ENCODE measurements at places on chromosomes 7 and 10. TPM values are rescaled to one million over a fixed set of nuclear protein-coding genes. Genes with fewer than 3 reads are reported as not detected.

- no peak for DNase-seq
Observed at GRCh38 chr10:64219271-64220025, 698.2 kb downstream of the REEP3 start.

- DNase-seq = no peak
Observed at GRCh38 chr10:117663750-117664149, 121.2 kb downstream of the EMX2 start.

GRCh38 chr7:12494687-12495024 lies 75.9 kb upstream of the SCIN start:
- DNase-seq = no peak

STK17A gene
- total RNA-seq = 146 TPM

DNA sequence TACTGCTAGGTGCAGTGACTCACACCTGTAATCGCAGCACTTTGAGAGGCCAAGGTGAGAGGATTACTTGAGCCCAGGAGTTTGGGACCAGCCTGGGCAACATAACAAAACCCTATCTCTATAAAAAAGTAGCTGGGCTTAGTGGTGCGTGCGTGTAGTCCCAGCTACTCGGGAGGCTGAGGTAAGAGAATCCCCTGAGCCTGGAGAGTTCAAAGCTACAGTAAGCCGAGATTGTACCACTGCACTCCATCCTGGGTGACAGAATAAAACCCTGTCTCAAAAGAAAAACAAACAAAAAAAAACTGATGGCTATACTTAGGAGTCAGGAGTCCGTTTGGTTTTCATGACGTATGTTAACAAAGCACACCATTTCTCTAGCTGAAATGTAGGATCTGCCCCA lies 2.9 kb downstream of the SGMS1 start:
- DNase-seq = no peak

ACSL5 gene
- total RNA-seq = 0.81 TPM

FAM237B gene
- not detected for total RNA-seq

RBM48 gene
- total RNA-seq = 3.6 TPM

GRCh38 chr7:156906200-156906649 lies 13.2 kb upstream of the LMBR1 start:
- DNase-seq = no peak

GRCh38 chr10:56623064-56623463 lies 262.0 kb upstream of the ZWINT start:
- DNase-seq = no peak

- no peak for DNase-seq
Observed at GRCh38 chr10:24287559-24288195, 78.7 kb downstream of the KIAA1217 start.

OR2A5 gene
- total RNA-seq = not detected

DNA sequence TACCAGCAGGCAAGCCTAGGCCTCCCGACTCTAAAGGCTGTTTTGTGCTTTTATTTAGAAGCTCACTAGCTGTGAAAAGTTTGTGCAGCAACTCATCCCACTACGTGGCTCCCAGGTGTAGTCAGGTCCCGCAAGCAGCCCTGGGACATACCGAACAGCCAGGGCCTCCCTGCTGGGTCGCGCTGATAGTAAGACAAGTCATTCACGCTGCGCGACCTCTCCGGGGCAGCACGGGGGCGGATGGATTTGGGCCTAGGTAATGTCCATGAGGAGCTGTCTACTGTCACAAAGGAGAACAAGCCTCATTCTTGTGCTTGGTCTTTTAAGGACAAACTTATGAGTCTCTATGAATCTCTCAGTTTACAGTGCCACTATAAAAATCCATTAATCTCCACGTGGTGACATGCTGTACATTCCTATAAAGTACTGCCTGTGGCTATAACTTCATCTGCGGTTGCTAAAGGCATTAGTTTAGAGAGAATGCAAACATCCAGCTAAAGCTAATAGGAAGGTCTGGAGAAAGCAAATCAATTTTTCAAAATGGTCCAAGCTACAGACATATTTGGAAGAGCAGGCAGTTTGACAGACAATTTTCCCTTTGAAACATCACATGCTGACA lies 546.8 kb downstream of the PHTF2 start:
- no peak for DNase-seq

DNA sequence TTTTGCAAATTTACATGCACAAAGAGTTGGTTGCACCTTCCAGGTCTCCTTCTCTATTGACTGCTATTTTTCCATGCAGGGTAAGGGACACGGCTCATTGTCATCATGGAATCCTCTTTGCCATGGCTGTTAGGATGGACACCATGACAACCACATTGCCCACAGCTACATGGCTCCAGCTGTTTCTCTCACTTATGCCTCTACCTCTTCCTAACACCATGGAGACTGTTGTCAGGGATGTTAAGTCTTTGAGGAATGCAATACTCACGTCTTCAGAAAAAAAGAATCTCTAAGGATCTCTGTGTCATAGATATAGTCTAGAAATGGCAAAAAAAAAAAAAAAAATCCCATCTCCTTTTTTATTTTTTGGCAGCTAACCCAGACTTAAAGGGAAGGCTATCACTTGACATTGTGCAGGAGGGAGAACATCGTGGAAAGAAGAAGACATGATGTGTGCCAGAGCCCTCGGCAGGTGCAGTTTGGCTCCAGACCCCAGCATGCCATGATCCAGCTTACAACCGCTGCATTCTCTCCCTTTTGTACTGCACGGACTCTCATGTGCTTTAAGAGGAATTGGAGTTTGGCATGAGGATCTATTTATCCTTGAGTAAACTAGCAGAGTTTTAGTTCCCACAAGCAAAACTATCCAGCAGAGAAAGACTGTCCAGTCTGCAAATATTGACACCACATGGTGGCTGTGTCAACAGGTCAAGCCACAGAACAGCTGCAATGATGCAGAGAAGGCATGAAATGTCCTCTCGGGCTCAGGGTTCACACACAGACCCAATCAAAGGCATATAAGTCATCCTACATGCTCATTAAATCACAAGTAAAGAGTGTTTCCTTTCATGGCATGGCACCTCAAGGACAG lies 70.8 kb downstream of the FRMD4A start:
- no peak for DNase-seq
